Small intestine (tissue), 16 donors: ENCODE measurements at places on chromosomes 5 and 9.
A peak's percentile ranks its signal among the peaks of the same experiment; 100 is the strongest.

DNA sequence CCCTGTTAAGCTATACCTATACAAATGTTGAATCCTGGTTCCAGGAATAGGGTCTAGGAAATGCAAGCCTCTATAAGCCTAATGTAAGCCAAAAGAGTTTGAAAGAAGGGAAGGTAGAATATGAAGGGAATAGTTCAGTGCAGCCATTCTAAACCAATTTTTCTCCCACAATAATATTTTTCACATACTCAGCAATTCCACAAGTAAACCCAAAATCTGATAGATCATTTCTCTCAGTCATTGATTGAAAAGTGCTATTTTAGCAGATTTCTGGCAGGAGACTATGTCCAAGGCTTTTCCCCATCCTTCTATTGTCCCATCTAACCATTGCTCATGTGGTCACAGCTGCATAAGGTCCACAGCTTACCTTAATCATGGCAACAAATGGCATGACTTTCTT is 20.7 kb upstream of the PLAC8L1 start:
- DNase-seq: no peak

GRCh38 chr9:77092536-77092935 is 73.1 kb downstream of the FOXB2 start:
- no peak for DNase-seq

- DNase-seq: peak; percentile 32
Measured at GRCh38 chr9:15104826-15105420, 194.7 kb upstream of the FREM1 start.

DNA sequence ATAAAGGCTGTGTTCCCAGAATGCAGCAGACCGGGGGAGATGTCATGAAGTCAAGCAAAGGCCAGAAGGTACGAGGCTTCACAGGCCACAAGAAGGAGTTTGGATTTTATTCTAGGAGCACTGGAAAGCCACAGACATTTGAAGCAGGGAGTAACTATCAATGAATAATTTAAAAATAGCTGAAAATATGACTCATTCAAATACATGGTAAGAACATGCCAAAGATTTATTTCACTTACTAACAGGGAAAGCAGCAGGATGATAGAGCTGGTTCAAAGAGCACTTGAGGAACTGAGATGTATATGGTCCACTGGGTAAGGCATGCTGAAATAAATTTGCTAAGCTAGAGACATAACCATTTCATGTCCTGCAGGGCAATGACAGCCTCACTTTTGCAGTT is 53.2 kb downstream of the MSX2 start:
- DNase-seq: no peak

DNA sequence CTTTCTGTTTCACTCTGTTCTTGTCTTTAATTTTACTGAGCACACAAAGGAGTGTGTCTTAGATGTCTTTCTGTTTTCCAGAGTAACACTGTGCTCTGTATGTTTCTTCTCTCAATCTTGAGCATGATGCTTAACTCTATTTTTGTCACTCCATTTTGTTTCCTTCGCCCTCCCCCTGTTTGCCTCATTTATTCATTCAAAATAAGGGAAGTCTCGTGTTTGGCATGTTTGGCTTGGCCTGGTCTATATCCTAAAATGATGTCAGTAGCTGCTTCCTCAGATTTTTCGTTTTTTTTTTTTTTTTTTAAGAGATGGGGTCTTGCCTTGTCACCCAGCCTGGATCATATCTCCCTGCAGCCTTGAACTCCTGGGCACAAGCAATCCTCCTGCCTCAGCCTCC is 22.0 kb downstream of the ZNF618 start:
- DNase-seq: no peak

DNA sequence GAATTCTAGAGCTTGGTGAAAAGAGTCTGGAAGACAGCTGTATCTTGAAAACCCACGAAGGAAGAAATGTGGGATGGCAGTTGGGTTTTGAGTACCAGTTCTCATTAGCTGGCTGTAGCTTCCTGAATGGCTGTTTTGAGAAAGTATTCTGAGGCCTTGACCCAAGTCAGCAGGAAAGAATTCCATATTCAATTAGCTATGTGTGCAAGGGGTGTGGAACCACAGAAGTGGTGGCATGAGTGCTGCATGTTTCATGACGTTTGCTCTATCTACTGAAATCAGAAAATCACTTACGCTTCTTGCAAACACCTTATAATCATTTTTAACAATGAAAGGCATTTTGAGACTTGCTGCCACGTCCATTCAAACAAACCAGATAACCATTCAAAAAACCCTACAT is 69.1 kb downstream of the TRPM3 start:
- DNase-seq: no peak

GRCh38 chr9:137771580-137771979 is 106.0 kb upstream of the CACNA1B start:
- DNase-seq: peak; percentile 73

DNA sequence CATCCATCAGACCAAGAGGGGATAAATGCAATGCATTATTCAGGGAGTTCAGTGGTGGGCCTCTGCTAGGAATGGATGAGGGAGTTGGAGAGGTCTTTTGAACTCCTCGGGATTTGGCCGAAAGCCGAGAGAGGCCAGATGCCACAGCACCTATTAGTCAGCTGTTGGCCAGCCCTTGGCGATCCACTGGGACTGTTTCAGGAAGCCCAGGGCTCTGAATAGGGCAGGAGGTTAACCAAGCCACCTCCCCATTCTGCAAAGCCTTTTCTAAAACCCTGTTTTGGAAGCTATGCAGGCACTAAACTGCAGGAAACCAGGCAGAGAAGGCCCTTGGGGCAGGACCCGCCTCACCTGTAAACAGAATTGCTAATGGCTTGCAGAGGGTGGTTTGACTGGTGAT is 37.8 kb downstream of the ASTN2 start:
- DNase-seq: no peak

DNA sequence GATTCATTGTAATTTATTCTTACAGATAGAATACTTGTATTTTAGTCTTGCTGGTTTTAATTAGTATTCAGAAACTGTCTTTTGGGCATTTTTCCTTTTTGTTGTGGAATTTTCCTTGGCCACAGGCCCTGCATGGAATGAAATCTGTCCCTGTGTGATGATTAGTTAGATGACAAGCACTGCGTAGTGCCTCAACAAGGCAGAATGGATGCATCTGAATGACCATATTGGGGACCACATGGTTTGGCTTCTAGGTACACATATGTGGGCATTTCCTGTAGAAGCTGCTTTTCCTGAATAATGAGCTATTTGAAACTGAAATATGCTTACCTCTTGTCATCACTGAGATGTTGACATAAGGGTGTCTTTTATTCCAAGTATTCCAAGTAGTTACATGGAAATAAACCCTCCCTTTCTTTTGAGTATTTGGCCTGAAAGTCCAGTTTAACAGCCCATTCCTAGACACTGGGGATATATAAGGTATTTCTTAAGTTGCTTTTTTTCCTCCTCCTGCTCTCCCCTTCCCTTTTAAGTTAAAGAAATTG is 147.3 kb downstream of the YTHDC2 start:
- no peak for DNase-seq
